Metanephros (tissue), 2 donors: ENCODE measurements at places on chromosomes 5 and 9. TPM values are rescaled to one million over a fixed set of nuclear protein-coding genes. Genes with fewer than 3 reads are reported as not detected.

WDR38 gene
- total RNA-seq = not detected

FAM78A gene
- total RNA-seq = 10.6 TPM

CATSPER3 gene
- total RNA-seq = 0.58 TPM

SHC3 gene
- total RNA-seq = 5.8 TPM
